Mesothelial cell of epicardium (in vitro differentiated cells): ENCODE measurements at places on chromosomes 3 and 15.

DNA sequence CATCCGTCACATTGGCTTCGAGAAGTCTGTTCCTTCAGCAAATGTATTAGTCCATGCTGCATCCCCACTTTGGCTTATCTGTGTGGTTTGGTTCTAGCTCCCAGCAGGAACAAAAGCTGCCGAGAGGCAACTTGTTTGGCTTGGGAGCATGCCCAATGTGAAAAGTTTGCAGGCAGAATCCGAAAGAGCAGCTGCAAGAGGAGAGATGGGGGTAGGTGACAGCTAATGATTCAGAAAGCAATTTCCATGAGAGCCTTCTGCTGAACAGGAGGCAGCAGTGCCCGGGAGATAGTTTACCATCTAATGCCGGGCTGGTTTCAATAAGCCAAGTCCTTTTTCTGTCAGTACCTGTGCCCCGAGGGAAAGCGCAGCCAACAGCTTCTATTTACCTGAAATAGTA lies 60.2 kb downstream of the GRM7 start:
- no peak for DNase-seq

DNA sequence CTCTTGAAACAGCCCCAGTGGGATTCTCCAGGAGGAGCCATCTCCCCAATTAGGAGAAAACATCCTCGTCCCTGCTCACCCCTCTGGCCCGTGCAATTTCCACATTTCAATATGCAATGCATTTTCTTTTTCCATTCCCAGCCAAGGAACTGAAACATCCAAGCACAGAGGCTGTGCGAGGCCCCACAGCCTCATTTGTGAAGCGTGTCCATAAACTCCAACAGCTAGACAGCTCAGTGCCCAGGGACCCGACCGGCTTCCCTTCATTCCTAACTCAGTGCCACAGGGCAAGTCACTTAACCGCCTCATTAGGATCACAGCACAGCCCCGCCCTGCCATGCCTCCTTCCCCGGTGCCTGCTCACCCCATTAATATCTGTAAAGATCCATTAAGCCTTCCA lies 204.2 kb upstream of the IGF1R start:
- no peak for DNase-seq

- DNase-seq = no peak
Observed at GRCh38 chr15:62450061-62450460, 285.0 kb upstream of the C2CD4B start.

GRCh38 chr15:87873516-87873915 lies 383.0 kb downstream of the NTRK3 start:
- no peak for DNase-seq

GRCh38 chr3:115279939-115280338 lies 132.9 kb upstream of the ZBTB20 start:
- no peak for DNase-seq

- no peak for DNase-seq
Observed at GRCh38 chr3:79769229-79769628, 1.4 kb upstream of the ROBO1 start.

DNA sequence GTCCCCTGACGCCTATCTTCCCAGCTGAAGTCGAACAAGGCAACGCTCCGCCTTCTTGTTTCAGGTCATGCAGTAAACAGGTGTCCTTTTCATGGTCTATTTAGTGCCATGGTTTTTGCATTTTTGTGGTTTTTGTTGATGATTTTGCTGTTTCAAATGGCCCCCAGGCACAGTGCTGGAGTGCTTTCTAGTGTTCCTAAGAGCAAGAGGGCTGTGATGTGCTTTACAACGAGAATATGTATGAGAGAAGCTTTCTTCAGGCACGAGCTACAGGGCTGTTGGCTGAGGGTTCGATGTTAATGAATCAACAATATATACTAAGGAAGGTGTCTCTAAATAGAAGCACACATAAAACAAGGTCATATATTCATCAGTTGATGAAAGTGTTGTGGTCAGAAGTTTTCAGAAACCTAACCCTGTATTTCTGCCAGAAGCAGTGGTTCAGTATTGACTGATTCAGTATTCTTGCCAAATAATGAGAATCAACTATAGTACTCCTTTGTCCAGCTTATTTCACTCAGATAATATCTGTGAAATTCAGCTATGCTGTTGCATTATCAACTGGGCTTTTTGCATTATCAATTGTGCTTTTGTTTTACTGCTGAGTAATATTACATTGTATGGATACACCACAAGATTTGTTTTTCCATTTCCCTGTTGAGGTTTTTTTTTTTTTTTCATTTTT lies 18.5 kb downstream of the LIMD1 start:
- no peak for DNase-seq

GRCh38 chr15:29475096-29475495 lies 205.5 kb upstream of the NSMCE3 start:
- no peak for DNase-seq

DNA sequence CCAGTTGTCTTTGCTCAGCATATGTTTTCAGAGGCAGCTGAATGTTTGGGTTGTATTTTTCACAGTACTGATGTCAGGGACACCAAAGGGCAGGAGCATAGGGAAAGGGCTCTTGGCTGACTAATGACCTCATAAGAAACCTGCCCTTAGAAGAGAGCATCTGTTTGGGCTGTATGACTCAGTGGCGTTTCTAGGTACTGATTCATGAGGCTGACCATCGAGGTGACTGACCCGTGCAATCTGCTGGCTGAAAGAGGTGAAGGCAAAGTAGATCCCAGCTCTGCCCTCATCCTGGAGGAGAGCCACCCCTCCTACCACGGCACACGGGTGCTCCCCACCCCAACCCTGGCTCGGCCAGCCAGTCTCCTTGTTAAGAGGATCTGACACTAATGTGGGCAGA lies 8.3 kb downstream of the LMCD1 start:
- DNase-seq = no peak

- DNase-seq = no peak
Observed at GRCh38 chr3:159238646-159239045, 436.8 kb downstream of the MFSD1 start.

DNA sequence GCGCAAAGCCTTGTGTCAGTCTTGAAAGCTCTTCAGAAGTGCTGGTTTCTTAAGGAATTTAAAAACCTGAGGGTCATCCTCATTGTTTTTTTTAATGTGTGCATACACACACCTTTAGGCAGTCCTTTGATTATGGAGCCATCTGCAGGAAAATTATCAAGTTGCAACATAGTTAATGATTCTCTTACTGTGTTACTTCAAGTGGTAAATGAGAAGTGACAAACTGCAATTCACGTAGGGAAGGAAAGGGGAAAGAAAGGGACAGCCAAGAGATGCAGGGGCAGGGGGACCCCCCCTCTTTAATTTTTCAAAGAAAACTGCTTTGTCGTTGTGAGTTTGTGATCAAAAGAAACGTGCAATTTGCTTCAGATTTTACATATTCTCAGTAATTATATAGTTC lies 162.4 kb upstream of the CGNL1 start:
- DNase-seq = no peak

- DNase-seq = no peak
Observed at GRCh38 chr15:65595960-65596359, 15.0 kb downstream of the INTS14 start.

- DNase-seq = no peak
Observed at GRCh38 chr15:60373327-60373726, 24.5 kb downstream of the ANXA2 start.

- no peak for DNase-seq
Observed at GRCh38 chr3:182058488-182058887, 346.8 kb downstream of the SOX2 start.
